Bone marrow (tissue), 2 donors: ENCODE measurements at places on chromosomes 12 and 14.

DNA sequence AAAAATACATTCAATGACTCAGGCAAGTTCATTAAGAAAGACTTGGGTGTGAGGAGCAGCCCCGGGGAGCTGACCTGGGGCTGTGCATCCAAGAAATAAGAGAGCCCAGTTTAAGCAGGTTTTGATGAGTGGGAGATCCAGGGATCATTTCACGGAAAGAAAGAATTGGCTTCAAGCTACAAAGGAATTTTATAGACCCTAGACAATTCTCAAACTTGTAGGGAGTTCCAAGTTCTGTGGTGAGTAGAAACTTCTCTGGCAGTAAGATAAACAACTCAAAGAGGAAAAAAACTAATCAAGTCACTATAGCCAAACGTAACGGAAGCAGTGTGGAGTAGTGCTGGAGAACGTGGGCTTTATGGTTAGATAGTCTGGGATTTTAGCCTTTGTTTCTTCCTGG is 175.7 kb upstream of the DDHD1 start:
- no peak for DNase-seq

GRCh38 chr12:62158461-62159360 is 101.5 kb upstream of the USP15 start:
- no peak for DNase-seq

DNA sequence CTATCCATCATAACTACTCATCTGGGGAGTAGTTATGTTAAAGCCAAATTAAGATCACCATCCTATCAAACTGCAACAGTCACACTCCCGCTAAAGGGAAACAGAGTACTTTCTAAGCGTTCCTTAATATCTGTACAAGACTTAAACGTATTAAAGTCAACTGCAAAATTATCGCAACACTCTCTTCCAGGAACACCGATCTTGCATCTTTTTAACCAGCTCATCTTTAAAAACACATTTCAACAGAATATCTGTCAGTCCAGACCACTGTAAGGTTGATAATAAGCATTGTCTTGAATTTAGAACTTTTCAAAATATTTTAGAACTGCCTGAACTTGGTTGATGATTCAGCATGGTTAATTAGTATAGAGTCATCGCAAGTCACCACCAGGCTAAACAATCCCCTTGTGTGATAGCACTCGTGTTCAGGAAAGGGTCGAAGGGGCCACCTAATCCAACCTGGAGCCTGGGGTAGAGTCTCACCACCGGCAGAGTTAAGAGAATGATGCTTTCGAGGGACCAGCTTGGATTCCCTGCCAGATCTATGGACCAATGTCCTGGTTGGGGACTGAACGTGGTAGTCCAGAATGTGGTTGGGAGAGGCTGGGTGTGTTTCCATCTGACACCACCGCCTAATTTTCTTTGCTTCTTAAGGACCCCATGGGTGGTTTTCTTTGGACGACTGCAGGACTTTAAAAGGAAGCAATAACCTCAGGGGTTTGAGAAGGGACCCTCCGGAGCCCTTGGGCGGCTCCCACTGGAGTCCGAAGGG is 890 bp downstream of the SPTLC2 start:
- peak; percentile 28 for DNase-seq

GRCh38 chr14:100117633-100118395 is 41.6 kb downstream of the DEGS2 start:
- no peak for DNase-seq

DNA sequence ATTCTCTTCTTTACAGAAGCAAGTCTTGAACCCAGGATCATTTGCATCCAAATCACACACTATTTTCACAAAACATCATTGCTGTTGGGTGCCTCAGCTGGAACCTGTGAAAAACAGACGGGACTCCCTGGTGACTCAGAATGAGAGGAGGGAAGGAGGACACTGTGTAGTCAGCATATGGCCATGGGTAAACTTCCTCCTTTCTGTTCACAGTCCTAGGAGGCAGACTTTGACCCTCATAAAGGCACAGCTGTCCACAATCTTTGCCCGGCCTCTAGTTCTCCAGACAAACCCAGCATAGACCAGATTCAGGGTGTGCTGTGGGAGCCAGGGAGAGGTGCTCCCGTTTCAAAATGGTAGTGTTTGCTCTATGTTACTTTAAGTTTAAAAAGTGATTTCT is 62.0 kb downstream of the DYRK2 start:
- no peak for DNase-seq

DNA sequence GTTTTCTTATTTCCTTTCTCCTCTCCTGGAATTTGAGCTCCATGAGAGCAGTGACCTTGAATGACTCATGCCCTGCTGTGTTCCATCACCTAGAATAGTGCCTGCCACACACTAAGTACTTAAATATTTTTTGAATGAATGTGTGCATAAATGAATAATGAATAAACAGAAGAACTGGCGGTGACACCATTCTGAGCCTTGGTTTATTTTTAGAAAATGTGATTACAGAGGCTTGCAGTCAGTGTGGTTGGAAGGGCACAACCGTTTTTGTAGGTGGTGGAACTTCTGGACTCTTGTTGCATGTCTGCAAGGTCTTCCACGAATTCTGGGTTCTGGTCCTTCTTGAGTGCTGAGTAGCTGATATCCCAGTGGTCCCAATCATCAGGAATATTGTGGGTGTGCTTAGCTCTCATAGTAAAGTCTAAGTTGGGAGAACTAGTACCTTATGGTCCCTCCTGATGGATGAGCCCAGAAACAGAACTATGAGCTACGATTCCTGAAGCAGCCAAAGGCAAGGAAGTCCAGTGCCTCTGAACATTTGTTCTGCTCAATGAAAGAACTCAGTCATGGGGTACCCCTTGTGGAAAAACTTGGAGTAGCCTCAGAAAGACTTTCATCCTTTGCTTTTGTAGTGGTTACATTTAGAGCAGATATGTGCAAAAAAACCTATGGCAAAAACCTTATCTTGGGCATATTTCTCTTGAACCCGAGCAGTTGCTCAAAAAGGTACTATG is 28.8 kb upstream of the BHLHE41 start:
- no peak for DNase-seq

DNA sequence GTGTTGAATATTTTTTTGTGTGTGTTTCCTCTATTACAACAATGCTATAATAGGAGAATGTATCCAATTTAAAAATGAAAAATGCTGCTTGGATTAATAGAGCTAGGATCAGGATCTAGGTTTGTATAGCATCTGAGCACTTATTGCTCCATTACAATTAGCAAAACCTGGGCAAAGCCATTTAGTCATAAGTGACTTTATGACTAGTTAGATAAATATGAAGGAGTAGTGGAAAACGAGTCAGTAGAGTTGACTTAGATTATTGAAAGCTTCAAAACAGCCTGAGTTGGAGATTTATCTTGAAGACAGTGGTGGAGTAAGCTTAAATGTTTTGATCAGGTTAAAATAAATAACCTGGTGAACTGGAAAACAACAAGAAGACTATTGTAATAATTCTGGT is 2.8 kb downstream of the MED21 start:
- no peak for DNase-seq

GRCh38 chr12:24879644-24880043 is 69.3 kb downstream of the BCAT1 start:
- DNase-seq, result no peak

- DNase-seq, result no peak
These were observed 8.2 kb downstream of the MDM2 start for GRCh38 chr12:68815928-68816800.

- no peak for DNase-seq
These were observed 1.1 kb downstream of the TOGARAM1 start for GRCh38 chr14:44963044-44963528.

DNA sequence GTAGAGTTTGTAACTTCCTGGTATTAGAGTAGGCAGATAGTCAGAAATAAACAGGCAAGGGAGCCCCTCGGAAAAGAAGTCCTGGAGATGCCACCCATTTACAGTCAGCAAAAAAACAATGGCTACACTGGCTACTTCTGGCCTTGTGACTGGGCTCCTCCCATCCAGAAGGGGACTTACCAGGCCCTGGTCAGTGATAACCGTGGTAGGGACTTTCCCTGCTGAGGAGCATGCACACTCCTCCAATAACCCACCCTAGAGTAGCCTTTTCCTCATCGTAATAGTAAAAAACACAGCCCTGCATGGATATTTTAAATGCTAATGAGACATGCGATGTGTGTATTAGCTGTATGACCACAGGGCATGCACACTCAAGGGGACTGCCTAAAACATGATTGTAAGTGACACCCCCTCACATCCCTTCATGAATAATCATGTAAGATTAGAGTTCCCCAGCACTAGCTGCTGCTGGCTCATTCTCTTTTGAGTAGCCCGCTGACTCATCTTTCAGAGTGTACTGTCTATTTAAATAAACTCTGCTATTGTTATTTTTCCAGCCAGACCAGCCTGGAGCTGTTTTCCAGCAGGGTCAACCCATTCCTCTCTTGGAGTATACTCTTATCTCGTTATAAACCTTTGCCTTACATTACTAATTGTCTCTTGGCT is 413.8 kb upstream of the TMTC1 start:
- no peak for DNase-seq

DNA sequence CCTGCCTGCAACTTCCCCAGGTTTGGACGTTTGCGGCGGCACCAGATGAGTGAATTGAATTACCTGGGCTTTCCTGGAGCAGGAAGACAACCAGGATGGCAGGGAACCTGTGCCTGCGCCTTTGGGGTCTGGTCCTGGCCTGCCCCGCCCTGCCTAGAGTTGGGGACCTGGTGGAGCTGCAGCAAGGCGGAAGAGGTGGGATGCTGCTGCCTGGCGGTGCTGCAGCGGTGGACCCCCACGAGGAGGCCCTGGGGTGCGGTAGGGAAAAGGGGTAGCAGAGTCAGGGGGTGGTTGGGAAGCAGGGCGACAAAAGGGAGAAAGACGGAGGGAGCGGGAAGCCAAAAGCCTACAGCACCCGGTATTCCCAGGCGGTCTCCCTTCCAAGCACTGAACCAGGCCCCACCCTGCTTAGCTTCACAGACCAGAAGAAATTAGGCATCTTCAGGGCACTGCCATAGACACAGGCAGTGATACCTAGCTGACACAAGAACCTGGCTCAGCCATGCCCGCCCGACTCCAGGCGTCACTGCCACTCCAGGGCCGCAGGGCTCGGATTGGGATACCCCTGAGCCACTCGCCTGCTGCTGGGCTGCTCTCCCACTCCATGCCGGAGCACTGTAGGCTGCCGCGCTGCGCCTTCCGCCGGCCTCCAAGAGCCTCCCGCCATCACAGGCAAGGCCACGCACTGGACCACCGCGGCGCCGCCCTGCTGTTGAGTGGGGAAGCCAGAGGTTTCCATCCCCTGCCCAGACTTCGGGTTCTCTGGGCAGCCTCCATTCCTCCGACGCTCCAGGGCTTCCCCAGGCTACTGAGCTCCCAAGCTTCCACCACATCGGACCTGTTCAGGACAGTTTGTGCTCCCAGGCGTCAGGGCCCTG is 155.2 kb upstream of the ALG10B start:
- no peak for DNase-seq

GRCh38 chr12:72485017-72485701 is 213.0 kb downstream of the TRHDE start:
- no peak for DNase-seq

DNA sequence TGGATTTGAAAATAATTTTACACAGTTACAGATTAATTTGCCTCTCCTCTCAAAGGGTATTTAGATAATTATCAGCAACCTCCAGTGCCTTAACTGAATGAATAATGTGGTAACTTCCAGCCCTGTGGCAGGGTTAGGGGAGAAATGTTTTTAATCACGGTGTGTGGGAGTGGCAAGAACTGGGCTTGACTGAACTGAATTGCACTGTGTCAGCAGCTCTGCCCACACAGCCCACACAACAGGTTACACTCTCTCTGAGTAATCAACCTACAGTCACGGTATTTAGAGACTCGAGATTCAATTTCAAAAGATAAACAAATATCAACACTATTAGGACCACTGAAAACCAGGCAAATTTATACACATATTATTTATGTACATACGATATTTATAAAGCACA is 198.5 kb downstream of the KCNC2 start:
- DNase-seq, result no peak

DNA sequence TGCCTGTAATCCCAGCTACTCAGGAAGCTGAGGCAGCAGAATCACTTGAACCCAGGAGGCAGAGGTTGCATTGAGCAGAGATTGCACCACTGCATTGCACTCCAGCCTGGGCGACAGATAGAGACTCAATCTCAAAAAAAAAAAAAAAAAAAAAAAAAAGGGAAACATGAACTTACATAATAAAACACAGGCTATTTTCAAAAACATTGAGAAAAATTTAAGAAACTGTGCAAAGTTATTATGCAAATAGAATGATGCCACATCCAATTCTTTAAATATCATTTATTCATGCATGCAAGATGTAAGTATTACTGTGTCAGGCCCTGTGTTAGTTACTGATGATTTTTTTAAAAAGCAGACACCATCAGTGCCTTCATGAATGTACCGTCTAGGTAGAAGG is 20.0 kb upstream of the SLC16A7 start:
- no peak for DNase-seq

DNA sequence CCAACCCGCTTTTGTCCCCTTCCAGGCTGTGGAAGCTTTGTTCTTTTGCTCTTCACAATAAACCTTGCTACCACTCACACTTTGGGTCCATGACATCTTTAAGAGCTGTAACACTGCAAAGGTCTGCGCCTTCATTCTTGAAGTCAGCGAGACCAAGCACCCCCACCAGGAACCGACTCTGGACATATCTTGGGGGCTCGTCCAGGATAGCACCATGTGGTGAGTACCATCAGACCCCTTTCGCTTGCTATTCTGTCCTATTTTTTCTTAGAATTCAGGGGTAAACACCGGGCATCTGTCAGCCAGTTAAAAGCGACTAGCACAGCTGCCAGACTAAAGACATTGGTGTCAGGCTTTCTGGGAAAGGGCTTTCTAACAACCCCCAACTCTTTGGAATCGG is 137.6 kb upstream of the PPFIA2 start:
- DNase-seq, result no peak
